Smooth muscle cell of the coronary artery (primary cell): ENCODE measurements at places on chromosomes 7 and 10. TPM values are rescaled to one million over a fixed set of nuclear protein-coding genes. Genes with fewer than 3 reads are reported as not detected.

The NYAP1 gene
- 0.12 and 0.38 TPM in 2 replicates for total RNA-seq

The TMEM270 gene
- total RNA-seq, result not detected in 2 replicates

The ADGRA1 gene
- total RNA-seq, result not detected in 2 replicates

The DYDC2 gene
- total RNA-seq, result not detected in 2 replicates

The TEX36 gene
- total RNA-seq, result not detected in 2 replicates

The CCAR1 gene
- total RNA-seq, result 12.5 and 18.2 TPM in 2 replicates

The TTYH3 gene
- total RNA-seq, result 15.9 and 36.8 TPM in 2 replicates

The INTS1 gene
- total RNA-seq, result 31.0 and 31.7 TPM in 2 replicates
